ENCODE measurements at places on chromosomes 12 and 14.

DNA sequence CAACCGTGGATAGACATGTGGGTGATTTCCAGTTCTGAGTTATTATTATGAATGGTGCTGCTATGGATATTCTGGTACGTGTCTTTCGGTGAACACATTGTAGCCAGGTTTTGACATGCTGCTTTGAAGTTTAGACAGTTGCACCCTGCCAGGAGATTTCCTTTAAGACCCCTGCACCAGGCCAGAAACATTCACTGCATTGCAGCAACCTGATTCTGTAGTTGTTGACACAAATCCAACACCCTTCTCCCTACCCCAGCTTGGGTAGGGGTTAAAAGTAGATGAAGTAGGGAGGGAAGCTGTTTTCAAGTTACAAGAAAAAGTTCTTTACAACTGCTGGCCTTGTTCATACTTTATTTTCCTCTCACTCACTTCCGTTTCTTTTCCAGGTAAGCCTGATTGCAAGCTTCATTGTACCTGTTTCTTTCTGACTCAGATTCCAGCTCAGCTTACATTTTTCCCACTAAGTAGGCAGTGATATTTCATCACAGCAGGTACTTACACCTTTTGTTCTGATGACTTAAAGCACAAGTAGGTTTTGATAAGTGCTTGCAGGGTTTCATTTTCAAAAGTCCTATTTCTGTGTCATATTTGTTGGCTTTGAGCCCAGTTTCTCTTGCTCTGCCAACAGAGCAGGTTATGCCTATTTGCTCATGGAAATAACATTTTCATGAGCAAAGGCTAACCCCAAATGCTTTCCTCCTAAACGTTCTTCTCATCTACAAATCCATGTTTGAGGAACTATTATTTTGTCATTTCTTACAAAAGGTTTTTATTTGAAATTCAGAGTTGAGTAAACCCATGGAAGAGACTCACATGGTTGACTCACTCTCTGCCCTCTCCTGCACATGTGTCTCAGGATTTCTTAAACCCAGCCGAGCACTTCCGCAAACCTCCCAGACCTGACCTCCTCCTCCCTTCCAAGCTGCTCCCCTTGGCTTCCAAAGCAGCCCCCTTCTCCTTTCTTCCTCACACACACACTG lies 12.1 kb upstream of the LTA4H start:
- peaks cover 14% of the 10 kb centered on the region for H3K4me1 ChIP-seq
- peak overlapping the region; percentile 14 for H3K4me3 ChIP-seq
- no peaks in the 10 kb centered on the region for H3K36me3 ChIP-seq
- DNase-seq = peak; percentile 83
- no peaks in the 10 kb centered on the region for H3K27me3 ChIP-seq

- H3K4me3 ChIP-seq = no peak overlapping the region
- H3K27me3 ChIP-seq = no peaks in the 10 kb centered on the region
- DNase-seq = no peak
- no peak overlapping the region for H3K27ac ChIP-seq
- H3K36me3 ChIP-seq = peaks cover 61% of the 10 kb centered on the region
These were observed 10.9 kb downstream of the WASHC3 start for GRCh38 chr12:102050660-102051430.

GRCh38 chr12:76026643-76027063 lies 4.9 kb downstream of the PHLDA1 start:
- peak overlapping the region; percentile 92 for H3K4me3 ChIP-seq
- H3K27me3 ChIP-seq = no peaks in the 10 kb centered on the region
- peak overlapping the region; percentile 96 for H3K27ac ChIP-seq

DNA sequence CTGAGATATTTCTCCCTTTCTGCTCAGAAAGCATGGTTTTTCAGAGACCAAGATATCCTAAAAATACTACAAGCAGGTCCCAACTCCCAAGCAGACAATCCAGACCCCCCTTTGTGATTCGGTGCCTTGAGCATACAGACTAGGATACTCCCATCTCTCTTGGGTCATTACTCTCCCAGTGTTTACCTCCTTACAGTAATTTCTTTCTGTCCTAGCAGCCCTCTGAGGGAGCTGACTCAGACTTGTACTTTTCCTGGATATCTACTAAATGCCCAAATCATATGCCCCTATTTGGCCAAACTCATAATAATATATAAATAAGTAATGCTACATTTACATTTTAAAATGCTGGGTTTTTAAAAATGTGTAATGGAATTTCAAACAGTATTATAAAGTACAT lies 355.6 kb downstream of the LRIG3 start:
- no peaks in the 10 kb centered on the region for H3K36me3 ChIP-seq
- H3K4me3 ChIP-seq = no peak overlapping the region
- H3K4me1 ChIP-seq = peaks cover 25% of the 10 kb centered on the region
- H3K27me3 ChIP-seq = no peaks in the 10 kb centered on the region

GRCh38 chr12:105192624-105193225 lies 43.2 kb downstream of the APPL2 start:
- peaks cover 76% of the 10 kb centered on the region for H3K36me3 ChIP-seq
- no peak overlapping the region for H3K4me3 ChIP-seq
- no peaks in the 10 kb centered on the region for H3K27me3 ChIP-seq
- H3K4me1 ChIP-seq = no peaks in the 10 kb centered on the region

- peaks cover 17% of the 10 kb centered on the region for H3K4me1 ChIP-seq
- H3K27me3 ChIP-seq = no peaks in the 10 kb centered on the region
- no peak for DNase-seq
- no peak overlapping the region for H3K27ac ChIP-seq
These were observed 317.5 kb downstream of the KCNC2 start for GRCh38 chr12:74892057-74892633.

DNA sequence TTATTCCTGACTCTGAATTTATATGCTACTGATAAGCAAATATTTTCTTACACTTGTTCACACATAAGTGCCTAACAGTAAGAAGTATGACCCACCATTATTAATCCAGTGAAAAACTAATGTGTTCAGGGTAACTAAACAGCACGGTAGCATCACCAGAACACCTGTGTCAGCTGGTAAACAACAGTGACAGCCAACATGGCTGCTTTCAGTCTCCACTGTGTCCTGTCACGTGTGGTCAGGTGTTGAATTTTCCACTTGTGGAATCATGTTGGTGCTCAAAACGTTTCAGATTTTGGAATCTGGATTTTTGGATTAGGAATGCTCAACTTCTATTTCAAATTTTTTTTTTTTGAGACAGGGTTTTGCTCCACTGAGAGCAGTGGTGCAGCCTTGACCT lies 14.3 kb upstream of the ATP23 start:
- H3K27ac ChIP-seq = no peak overlapping the region
- H3K36me3 ChIP-seq = no peaks in the 10 kb centered on the region
- no peak for DNase-seq
